Progenitor cell of endocrine pancreas (in vitro differentiated cells): ENCODE measurements at places on chromosomes 2 and 18. TPM values are rescaled to one million over a fixed set of nuclear protein-coding genes. Genes with fewer than 3 reads are reported as not detected.

Gene CDH19
- total RNA-seq = not detected in 2 replicates

Gene MEP1B
- not detected in 2 replicates for total RNA-seq

Gene METTL21A
- total RNA-seq = 31.2 and 32.6 TPM in 2 replicates

Gene SLC9A4
- total RNA-seq = 0.62 and 0.93 TPM in 2 replicates

Gene CIB4
- not detected in 2 replicates for total RNA-seq

Gene MERTK
- 20.1 and 20.7 TPM in 2 replicates for total RNA-seq

Gene MAP2
- 16.5 and 18.2 TPM in 2 replicates for total RNA-seq

Gene ACOXL
- total RNA-seq = 0.19 and 0.27 TPM in 2 replicates

Gene KCNF1
- 0.55 and 0.71 TPM in 2 replicates for total RNA-seq

Gene TMEM200C
- total RNA-seq = 8.6 and 9.3 TPM in 2 replicates

Gene SPATA3
- total RNA-seq = not detected in 2 replicates
